ENCODE measurements at places on chromosomes 4 and X.
A peak's percentile ranks its signal among the peaks of the same experiment; 100 is the strongest.

DNA sequence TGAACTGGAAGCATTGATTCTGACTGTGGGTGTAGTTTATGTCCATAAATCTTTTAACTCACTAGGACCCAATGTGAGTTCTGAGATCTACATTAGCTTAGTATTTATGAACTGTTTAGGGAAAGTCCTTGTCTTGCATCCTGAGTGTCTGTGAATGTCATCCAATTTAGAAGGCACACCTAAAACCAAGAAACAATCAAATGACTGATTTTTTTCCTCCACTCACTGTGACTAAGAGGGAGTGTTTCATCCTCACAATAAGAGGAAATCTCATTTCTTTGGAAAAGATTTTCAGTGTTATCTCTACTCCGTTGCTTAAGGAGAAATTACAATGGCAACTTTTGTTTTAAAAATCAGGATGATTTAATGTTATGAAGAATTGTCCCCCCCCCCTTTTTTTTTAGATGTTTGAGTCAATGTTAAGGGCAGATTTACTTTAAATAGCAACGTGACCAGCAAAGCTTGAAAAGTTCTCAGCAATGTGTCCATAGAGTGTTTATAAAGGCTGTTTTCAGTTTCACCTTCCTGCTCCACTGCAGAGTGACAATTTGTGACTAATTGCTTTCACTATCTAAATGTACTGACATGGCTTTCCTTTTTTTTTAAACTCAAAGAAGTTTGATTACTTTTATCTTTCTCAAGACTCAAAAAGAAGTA, 173.0 kb downstream of the SPCS3 start:
- DNase-seq, result peak; percentile 15

- no peak for DNase-seq
Measured at GRCh38 chrX:11273544-11273943, 19.7 kb upstream of the AMELX start.

DNA sequence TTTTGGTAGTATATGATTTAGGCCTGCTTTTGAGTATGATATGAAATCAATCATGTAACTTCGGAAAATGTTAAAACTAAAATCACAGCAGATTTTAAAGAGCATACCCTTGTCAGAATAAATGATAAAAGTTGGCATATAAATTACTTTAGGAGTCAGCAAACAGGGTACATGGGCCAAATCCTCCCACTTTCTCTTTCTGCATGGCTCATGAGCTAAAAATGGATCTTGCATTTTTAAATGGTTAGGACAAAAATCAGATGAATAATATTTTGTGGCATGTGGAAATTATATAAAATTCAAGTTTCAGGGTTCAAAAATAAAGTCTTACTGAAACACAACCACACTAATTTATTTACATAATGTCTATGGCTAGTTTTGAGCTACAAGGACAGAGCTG, 214.9 kb downstream of the GASK1B start:
- DNase-seq, result no peak

DNA sequence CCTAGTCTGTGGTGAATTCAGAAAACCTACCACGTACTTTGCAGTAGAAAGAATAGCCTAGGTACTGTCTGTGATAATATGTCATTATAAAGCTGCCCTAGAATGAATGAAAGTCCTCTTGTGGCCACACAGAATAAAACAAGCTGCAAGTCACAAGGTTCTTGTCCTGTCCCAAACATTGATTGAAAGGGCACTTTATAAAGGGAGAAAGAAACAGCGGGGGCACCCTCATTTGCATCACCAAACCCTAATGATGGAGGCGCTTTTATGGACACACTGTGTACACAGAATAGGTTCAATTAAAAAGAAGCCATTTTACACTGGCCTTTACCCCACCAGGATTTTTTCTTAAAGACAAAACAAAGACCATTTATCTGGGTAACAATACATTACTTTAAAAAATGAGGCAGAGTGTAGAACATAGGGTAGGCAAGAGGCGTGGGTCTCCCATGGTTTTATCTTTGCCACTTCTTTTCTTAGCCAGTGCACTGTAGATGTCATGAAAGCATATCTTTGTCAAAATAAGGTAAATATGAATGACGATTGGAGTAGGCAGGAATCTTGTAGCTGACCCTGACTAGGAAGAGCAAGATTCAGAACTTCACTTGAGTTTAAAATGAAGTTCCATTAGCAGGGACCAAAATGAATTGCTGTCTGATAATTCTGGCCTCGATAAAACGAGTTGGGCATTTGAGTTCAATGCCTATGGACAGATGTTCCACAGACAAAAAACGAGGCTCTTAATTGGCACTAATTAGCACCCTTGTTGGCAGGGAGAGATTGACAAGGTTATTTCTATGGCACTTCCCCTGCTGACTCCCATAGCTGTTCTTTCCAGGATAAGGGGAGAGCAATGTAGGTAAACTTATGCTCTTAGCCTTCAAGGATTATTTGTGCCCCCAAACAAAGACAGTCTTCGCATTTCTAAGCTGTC, 365.1 kb downstream of the AFF2 start:
- no peak for DNase-seq

- DNase-seq, result no peak
Measured at GRCh38 chr4:60619531-60620305, 580.4 kb upstream of the ADGRL3 start.

DNA sequence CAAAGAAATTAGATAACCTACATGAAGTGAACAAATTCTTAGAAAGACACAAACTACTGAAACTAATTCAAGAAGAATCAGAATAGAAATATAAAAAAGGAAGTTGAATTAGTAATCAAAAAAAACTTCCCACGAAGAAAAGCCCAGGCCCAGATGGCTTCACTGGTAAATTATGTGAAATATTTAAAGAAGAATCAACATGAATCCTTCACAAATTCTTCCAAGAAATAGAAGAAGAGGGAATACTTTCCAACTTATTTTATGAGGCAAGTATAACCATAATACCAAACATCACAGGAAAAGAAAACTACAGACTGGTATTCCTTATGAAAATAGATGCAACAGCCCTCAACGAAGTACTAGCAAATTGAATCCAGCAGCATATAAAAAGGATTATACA, 30.7 kb downstream of the MOSPD2 start:
- no peak for DNase-seq

DNA sequence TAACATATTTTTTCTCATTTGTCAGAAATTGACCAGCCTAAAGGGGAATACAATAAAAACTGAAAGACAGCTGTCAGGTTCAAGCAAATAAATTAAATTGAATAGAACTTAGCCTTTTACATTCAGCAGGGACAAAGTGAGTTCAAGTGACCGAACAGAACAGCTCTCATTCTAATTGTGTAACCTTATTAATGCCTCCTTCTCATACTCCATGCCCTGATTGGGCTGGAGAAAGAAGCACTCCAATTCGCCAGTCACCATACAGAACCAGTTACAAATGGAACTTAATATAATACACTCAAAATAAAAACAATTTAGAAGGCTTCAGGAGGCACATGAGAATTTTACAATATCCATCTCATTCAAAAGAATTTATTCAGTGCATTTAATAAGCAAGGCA, 8.0 kb downstream of the PPP3CA start:
- no peak for DNase-seq

DNA sequence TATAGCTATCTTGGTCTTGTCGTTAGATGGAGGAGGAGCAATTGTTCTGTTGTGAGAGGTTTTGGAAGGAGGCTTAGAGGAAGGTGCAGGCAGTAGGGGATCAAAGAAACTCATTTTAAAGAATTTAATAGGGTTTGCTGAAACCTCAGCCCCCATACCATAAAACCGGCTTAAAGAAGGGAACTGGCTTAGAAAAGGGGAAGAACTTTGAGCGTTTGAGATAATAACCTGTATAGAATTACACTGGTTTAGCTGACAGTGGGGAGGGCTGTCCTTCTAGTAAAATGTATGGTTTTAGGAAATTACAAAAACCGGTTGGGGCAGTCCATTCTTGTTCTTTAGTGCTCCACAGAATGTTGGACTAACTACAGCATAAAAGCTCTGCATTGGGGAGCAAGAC, 128.1 kb downstream of the KDM6A start:
- no peak for DNase-seq

DNA sequence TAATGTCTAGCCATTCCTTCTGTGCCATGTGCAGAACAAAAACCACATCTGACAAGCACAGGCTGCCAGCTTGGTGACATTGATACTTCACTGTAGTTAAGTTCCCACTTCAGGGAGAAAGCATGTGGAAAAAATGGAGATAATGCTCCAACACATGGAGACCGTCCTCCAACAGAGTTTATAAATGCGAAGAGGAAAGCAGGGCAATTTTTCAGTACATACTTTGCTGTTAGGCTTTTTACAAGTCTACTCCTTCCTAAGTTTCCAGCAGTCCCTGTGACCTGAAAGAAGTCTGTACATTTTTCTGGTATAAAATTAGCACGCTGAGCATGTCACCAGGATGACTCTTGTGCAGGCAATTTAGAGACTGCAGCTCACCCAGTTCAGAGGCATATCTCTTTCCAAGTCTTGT, 766.9 kb upstream of the IGFBP7 start:
- DNase-seq, result no peak

- no peak for DNase-seq
Measured at GRCh38 chr4:25081866-25082471, 51.2 kb upstream of the LGI2 start.

DNA sequence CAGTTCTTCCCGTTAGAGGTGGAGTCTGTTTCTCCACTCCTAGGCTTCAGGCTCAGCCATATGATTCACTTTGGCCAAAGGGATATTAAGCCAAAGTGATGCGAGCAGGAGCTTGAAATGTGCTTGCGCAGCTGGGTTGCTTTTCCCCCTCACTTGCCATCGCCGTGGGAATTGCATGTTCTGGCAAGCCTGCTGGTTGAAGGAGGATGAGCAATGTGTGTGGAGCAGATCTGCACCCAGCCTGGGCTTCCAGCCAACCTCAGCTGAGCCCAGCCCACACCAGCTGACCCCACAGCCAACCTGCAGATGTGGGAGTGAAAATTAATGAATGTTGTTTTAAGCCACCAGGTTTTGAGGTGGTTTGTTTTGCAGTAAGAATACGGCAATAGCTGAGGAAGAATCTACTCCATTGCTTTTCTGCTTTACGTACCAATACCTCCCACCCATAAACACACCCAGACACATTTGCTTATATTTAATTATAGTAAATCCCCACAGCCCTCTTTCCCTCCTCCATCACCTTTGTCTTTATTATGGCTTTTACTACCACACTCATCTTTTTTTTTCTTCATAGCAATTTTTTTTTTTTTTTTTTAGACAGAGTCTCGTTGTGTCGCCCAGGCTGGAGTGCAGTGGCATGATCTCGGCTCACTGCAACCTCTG, 132.8 kb upstream of the FUNDC1 start:
- DNase-seq, result peak; percentile 86

DNA sequence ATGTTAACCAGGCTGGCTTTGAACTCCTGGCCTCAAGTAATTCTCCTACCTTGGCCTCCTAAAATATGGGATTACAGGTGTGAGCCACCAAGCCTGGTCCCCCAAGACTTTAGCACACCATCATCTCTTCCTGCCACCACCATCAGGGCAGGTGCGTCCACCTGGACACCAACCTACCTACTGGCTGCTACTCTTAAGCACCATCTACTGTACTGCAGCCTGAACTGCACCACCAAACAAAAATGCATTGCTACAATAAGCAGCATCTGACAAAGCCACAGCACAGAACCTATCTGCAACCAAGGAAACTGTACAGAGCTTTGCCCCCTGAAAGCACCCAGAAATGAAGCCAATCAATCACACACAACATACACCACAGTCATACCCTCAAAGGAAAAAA, 139.7 kb downstream of the EFHC2 start:
- DNase-seq, result no peak

DNA sequence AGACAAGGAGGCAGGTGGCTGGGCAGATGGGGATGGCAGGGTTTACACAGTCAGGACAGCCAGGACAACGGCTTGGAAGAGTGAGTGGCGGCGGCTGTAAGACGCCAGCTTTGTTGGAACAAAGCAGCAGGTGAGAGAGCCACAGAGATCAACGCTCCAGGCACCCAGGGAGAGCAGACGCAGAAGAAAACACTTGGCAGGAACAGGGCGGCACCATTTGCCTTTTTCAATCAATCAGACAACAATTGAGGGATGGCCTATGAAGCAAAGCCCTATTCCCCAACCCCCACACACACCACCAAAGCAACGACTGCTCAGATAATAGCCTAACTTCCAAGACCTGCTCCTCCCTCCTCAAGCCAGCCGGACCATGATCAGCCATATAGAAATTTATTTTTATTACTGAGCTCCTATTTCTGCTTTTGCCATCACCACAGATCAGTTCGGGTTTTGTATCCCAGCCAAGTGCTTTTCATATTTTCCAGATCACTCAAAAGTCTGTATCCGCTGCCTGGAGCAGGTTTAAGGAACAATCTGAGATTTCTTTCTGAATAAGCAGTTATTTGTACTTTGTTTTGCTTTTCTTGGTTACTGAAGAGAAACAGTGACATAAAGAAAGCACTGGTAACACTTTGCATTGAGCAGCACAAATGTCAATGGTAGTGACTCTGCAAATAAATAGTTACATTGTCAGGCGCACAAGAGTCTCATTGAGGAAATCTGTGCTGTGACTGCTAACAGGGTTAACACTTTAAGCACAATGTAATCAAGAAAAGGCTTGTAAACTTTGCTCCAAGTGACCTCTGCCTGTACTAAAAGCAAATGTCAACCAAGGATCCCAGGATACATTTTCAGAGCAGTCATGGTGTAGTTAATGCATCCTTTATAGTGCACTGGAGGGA, 81.8 kb upstream of the RBPJ start:
- DNase-seq, result no peak

- DNase-seq, result no peak
Measured at GRCh38 chr4:162234595-162234994, 70.8 kb upstream of the FSTL5 start.

DNA sequence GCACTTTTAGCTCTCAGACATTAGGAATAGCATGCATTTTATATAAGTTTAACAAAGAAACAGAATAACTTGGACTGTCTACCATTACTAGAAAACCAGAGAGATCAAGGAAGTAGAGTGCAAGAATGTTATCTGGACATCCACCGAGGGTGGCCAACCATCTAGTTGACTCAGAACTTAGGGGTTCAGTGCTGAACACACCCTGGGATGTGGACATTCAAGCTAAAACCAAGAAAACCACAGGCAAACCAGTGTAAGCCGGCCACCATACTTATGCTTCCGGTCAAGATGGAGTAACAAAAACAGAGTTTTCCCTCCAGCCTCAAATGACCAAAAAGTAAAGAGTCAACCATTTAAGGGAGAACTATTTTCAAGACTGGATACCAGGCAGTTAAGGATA, 181.4 kb upstream of the MXRA5 start:
- no peak for DNase-seq

- no peak for DNase-seq
Measured at GRCh38 chr4:141417387-141417786, 196.7 kb downstream of the ZNF330 start.

Data from H4 (cell line).